ENCODE measurements at places on chromosomes 5 and 9.

DNA sequence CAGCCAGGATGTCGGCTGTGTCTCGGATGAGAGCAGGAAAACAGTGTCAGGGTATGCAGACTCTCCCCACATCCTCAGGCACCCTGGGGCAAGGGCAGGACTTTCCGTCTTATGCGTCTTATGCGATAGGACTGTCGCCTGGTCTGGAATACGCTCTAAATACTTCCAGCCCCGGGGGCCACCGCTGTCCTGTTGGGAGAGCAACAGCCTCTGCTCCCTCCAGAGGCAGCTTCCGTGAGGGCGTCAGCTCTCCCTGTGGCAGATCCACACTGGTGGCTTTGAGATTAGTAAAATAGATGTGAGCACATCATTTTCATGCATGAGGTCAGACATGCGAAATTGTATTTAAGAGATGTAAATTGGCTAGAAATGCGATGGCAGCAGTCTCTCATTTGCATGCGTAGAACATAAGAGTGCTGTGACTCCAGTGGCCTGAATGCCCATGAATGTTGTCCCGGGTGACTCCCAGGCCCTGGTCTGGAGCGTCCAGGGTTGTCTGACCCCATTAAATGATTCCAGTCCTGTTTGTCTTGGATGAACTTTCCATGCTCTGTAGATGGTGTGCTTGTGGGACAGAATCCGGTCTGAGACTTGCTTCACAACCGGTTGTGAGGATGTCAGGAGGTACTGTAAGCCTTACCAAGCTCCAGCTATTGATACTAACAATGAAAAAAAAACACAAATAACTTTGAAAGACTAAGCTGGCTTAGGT is 228.2 kb downstream of the SYK start:
- no peak for DNase-seq

- no peak for DNase-seq
These were observed 340.9 kb downstream of the RASEF start for GRCh38 chr9:82722051-82722450.

DNA sequence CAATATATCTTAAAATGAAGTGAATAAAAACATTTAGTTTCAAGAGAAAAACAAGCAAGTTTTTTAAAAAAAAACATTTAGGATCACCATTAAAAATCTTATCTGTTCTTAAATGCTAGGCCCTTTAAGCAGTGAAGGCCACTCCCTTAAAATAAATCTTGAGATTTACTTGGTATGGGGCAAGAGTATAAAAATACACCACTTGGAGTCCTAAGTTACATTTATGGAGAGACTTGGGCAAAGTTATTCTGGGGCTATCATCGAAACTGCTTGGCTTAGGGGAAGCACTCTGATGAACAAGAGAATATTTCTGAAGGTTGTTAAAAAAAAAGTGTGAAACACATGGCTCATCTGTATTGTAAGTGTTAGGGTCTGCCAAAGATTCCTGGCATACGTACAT is 97.4 kb downstream of the NR3C1 start:
- no peak for DNase-seq

GRCh38 chr5:14595189-14595588 is 13.6 kb downstream of the OTULINL start:
- DNase-seq = no peak

- DNase-seq = no peak
These were observed 46.3 kb downstream of the NAA35 start for GRCh38 chr9:85987236-85987635.

- no peak for DNase-seq
These were observed 10.6 kb downstream of the NOL6 start for GRCh38 chr9:33463151-33463550.

GRCh38 chr5:116959843-116960242 is 385.2 kb upstream of the SEMA6A start:
- no peak for DNase-seq
